ENCODE measurements at places on chromosomes 11 and 22.

DNA sequence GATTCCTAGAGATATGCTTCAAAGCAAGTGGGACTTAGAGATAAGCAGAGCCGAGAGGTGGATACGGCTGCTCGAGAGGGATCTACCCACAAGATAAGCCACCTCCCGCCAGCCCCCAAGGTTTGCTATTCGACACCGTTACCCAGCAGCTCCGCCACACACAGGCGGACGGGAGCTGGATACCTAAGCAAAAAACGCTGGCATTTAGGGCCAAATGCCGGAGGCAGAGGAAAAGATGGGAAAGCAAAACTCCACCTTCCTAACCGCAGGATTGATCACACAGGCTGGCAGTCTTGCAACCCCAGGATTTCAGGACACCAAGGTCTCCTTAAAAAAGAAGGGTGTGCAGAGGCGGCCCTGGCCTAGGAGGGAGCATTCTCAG is 709 bp downstream of the FTH1 start:
- DNase-seq: no peak

DNA sequence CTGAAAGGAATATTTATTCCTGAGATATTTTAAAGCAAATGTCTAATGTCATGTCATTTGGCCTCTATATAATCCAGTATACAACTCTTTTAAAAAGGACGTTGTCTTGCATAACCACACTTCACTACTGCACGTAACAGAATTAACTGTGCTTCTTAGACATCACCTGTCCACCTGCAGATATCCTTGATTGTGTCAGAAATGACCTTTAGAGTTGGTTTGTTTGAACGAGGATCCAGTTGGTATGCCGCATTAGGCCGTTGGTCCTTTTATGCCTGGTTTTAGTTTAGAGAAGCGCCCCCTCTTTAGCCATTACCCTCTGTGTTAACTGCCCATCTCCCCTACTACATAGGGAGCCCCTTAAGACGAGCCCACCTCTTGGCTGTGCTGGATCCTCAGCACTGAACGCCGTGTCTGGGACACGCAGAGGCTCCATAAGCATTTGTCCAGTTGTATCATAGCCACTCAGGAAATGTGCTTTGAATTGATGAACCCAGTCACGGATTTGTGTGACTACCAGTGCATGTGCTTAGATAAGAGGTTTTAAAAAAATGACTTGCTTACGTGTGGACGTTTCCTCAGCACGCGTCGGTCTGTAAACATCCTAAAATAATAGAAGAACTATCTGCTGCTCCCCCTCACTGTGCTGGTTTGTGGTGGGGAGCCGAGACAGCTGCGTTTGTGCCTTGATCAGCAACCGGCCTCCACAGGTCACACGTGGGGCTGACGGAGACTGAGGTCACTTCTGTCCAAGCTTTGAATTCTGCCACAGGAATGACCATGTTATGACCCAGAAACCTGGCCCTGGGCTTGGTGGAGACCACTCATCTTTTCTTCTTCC is 4.0 kb downstream of the MICAL2 start:
- DNase-seq: no peak

DNA sequence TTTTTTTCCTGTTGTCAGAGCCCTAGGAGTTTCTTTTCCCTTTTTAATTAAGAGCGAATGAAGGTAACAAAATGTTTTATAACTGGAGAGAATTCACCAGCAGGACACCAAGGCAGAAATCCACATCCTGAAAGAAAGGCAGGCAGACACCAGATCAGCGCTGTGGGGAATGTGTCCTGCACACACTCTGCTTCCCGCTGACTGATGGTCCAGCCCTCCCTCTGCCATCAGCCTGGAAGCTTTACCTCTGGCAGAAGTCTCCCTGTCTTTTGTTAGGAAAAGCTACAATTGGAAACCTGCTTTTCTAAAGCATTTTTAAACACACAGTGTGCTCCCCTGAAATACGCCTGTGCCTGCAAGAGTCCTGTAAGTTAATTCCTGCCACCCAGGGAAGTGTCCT is 638.5 kb downstream of the NTM start:
- no peak for DNase-seq

DNA sequence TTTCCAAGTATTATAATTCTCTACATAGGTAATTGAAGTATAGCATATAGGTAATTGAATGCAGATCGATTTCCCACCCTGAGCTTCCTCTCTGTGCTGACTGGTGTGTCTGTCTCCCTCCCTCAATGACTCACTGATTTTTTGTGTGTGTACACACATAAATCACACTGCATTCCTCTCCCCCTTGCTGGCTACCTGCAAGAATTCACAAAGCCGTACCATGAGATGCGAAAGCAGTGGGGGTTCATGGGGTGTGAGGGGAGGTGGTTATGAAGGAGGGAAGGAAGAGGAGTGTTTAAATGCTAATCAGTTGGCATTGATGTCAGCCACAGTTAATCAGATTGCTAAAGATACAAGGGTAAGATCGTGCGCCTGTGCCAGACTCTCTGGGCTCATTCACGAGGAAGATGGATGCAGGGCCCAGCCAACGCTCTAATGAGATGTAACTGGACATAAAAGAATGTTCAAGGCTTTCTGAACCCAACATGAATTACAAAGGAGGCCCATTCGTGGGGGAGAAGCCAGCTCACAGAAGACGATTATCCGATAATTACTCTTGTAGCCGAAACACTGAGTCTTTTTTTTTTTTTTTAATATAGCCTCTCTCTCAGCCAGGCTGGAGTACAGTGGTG is 107.4 kb downstream of the SEZ6L start:
- DNase-seq: no peak

DNA sequence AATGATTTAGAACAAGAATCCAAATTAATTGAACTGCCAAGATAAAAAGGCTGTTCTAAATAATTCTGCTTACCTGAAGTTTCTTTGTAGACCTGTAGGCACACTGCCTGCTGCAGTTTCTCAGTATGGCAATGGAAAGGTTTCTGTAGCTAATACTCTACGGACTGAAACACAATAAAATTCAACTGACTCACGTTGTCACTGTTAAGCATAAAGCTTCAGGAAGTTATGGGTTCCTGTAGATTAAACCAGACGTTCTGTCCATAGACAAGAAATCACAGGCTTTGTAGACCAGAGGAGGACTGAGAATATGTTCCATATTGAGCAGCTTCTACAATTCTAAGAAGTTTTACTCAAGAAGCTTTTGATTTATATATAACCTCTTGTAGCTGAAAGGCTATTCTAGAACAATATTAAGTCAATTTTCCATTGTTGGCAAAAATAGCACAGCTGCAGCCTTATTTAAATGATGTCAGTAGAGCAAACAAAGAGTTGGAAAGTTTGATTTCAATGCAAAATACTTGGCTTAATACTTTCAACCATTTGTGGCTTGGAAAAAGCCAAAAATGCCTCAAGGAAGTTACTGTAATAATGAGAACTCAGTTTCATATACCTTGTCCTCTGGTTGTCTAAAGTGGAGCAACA is at the start of gene GLYATL2:
GLYATL2 (minus strand) TSS at position 344 of the 645 bp plus-strand sequence. CDS start 5,092 bp downstream, outside the sequence.
- no peak for DNase-seq

DNA sequence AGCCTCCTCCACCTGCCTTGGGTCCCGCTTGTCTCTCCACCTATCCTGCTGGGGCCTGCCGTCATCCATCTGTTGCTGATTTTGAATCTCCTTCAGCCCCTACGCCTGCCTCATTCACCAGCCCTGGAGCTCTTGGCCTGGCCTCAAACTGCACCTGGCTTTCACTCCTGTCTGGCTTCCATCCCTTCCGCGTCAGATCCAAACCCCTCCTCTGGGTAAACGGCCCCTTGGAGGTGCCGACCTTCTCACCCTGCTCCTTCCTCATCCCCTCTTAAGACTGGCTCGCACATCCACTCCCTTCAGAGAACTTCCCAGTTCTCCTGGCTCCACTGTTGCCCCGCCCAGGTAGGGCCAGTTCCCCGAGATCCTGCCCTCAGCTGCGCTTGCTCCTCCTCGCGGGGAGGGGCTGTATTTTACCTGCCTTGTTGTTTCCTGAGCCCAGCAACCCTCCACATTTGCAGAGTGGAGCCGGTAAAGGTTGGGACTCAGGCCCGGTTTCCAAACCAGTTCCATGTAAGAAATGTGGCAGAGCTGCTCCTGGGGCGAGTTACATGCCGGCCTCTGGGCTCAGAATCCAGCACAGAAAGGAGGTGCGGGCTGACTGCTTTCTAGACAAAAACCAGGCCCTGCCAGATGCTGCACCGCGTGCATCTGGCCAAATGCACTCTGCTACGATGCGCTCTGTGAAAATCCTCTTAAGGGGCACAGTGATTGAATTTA is 13.9 kb upstream of the SHANK2 start:
- DNase-seq: no peak

- no peak for DNase-seq
Measured at GRCh38 chr22:36285545-36285944, 32.6 kb downstream of the APOL1 start.

- no peak for DNase-seq
Measured at GRCh38 chr11:67289226-67289650, at the start of gene ANKRD13D. TSS of gene ANKRD13D (plus strand) at chr11:67289303. CDS start at chr11:67289461, 158 bp downstream.

GRCh38 chr22:37940698-37941376 is 12.6 kb downstream of the C22orf23 start:
- no peak for DNase-seq

DNA sequence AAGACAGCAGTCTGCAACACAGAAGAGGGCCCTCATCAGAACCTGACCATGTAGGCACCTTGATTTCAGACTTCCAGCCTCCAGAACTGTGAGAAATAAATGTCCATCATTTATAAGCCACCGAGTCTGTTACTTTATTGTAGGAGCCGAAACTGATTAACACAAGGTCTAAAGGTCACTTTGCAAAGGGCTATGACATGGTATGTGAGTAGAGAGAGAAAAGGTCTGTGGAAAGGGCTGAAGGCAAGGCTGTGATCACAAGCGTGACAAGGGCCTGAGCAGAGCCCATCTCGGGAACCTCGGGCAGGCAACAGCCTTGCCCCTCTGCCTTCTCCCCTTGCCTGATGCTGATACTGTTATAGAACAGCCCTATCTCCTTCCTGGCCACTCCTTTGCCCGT is 73.4 kb upstream of the TEAD1 start:
- DNase-seq: no peak

- DNase-seq: no peak
Measured at GRCh38 chr11:15468466-15468865, 353.7 kb downstream of the INSC start.

- DNase-seq: no peak
Measured at GRCh38 chr22:41198027-41198580, 7.0 kb upstream of the L3MBTL2 start.

GRCh38 chr22:37162221-37163095 is 12.7 kb upstream of the IL2RB start:
- no peak for DNase-seq

DNA sequence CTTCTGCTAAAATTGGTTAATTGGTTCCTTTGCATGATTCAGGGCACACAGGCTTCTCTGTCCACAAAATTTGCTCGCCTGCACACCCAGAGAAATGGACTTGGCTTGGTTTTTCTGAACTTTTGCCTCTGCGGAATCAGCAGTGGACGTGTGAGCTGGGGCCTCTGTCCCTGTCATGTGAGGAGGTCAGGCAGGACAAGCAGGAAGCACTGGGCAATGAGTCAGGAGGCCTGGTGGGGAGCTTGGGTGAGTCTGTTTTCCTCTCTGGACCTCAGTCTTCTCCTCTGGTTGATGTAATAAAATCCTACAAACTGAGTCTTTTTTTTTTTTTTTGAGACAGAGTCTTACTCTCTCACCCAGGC is 10.4 kb upstream of the CELSR1 start:
- DNase-seq: peak; percentile 75

DNA sequence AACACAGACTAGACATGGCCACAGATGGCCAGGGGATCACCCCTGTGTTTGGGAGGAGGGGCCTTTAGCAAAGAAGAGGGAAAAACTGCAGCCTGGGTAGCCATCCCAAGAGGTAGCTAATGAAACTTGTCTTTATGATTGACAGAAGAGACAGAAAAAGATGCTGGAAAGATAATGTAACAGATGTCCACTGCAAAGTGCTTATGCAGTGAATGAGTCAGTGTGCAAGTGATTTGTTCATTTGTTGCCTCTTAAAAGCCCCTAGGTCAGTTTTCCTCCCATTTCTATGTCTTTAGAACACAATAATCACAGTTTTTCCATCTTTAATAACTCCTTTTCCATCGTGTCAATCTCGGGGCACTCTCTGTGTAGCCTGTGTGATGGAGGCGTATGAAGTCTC is 57.2 kb downstream of the INSC start:
- DNase-seq: no peak

- no peak for DNase-seq
Measured at GRCh38 chr11:125637840-125638239, 12.9 kb downstream of the CHEK1 start.

DNA sequence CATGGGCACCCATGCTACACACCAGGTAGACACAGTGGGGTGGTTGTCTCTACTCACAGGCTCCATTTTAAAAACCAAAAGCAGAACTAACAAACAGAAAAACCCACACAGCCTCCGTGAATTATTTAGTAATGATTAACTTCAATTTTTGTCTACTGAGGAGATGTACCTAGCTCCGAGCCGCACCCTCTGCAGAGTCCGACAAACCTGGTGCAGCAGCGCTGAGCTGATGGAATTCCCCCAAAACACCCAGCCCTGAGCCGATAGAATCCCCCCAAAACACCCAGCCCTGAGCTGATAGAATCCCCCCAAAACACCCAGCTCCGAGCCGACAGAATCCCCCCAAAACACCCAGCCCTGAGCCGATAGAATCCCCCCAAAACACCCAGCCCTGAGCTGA is 927.0 kb downstream of the BRD1 start:
- no peak for DNase-seq

DNA sequence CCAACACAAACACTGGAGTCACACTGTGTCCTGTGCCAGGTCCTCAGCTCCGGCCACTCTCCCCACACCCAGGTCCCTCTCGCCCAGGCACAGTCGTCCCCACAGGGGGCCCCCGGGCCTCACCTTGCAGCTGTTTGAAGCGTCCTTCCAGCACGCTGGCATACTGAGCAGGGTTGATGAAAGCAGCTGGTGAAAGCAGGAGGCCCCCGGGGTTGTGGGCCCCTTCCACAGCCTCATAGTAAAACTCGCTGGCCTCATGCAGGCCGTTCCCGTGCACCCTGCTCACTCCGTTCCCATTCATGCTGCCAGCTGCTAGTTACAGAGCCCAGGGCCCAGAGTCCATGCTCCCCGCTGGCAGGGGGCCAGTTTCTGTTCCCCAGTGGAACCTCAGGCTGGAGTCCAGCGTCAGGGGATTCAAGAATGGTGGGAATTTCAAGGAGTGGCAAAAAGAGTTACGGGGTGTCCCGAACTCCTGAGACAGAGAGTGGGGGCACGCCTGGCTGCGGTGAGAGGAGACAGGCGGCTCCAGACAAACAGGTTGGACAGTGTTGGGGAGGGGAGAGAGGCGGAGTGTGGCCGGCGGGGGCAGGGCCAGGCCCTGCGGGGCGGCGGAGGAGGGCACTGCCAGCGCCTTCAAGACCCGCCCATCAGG is 10.6 kb downstream of the SPTBN2 start:
- DNase-seq: no peak

GRCh38 chr11:29876192-29876591 is 140.6 kb downstream of the KCNA4 start:
- no peak for DNase-seq

DNA sequence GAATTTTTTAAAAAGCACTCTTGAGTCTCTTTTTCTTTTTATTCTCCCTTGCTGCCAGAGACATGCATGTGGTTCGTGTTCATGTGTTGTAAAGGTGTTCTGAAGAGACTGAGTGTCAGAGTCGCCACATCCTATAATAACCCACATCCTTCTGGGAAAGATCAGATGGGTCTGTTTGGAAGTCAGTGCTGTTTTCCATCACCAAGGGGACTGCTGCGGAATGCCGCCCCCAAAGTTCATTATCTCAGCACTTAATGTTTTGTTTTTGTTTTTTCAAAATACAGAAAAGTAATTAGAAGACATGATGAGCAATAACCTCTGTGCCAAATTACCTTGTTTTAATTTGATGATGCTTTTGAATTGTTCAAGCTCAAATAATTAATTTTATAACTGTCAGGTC is 56.9 kb upstream of the EIF3M start:
- no peak for DNase-seq

- DNase-seq: no peak
Measured at GRCh38 chr22:38029370-38029769, 27.8 kb upstream of the PICK1 start.

Data from GM04503 (cell line).